ENCODE measurements at places on chromosomes 7 and 10. TPM values are rescaled to one million over a fixed set of nuclear protein-coding genes. Genes with fewer than 3 reads are reported as not detected.

Gene GJD4
- not detected for total RNA-seq

Gene C10orf67
- total RNA-seq: 0.06 TPM

Gene GPRIN2
- total RNA-seq: 24.9 TPM

Gene DLX6
- total RNA-seq: not detected

Gene OSBPL3
- total RNA-seq: 14.2 TPM

Gene TMEM270
- total RNA-seq: 0.23 TPM

Gene DPP6
- total RNA-seq: not detected

Gene RPEL1
- not detected for total RNA-seq

Gene CFAP58
- 0.07 TPM for total RNA-seq

Gene SPDYE3
- total RNA-seq: not detected

Gene SCART1
- 0.19 TPM for total RNA-seq

Gene ESYT2
- 66.7 TPM for total RNA-seq

Gene POU6F2
- not detected for total RNA-seq

Gene KLHDC10
- total RNA-seq: 17.8 TPM

Gene CCNJ
- 7.2 TPM for total RNA-seq

Gene CREB5
- 4.8 TPM for total RNA-seq

Gene IGFBP1
- 29.5 TPM for total RNA-seq

Gene GIMAP8
- total RNA-seq: not detected

Gene PTN
- total RNA-seq: not detected

Gene ACTL6B
- total RNA-seq: not detected

Gene ZKSCAN5
- 9.7 TPM for total RNA-seq

Gene ADGRA1
- 0.03 TPM for total RNA-seq

Gene RPP30
- total RNA-seq: 56.2 TPM

Gene COL1A2
- total RNA-seq: 0.16 TPM

Gene ATG9B
- 0.14 TPM for total RNA-seq

Gene LRRD1
- total RNA-seq: not detected

Gene C10orf53
- not detected for total RNA-seq

Gene HACD1
- 63.4 TPM for total RNA-seq

Gene KIAA1217
- 3.1 TPM for total RNA-seq

Gene LRRC18
- total RNA-seq: not detected

Gene LLCFC1
- total RNA-seq: not detected

Gene SGCE
- 58.1 TPM for total RNA-seq

Gene FGL2
- not detected for total RNA-seq

Gene FBH1
- total RNA-seq: 40.6 TPM

Gene IL2RA
- not detected for total RNA-seq

Gene NODAL
- total RNA-seq: not detected

Gene WNT8B
- 0.07 TPM for total RNA-seq

Gene PAX2
- total RNA-seq: 0.17 TPM

Gene SPDYE1
- total RNA-seq: not detected

Gene ZNF438
- total RNA-seq: 2.0 TPM

Gene GNA12
- total RNA-seq: 37.4 TPM

Gene NEUROG3
- not detected for total RNA-seq

Gene GPC2
- total RNA-seq: 1.0 TPM

Gene EPHA1
- not detected for total RNA-seq

Gene PBLD
- total RNA-seq: 3.1 TPM

Gene SLC26A3
- not detected for total RNA-seq

Gene PLEKHS1
- total RNA-seq: not detected

Gene PLXDC2
- total RNA-seq: 0.06 TPM

Gene RASA4B
- 1.8 TPM for total RNA-seq

Gene FLNC
- 4.9 TPM for total RNA-seq

Gene MACC1
- total RNA-seq: not detected

Gene SFXN4
- 46.0 TPM for total RNA-seq

Gene PNLIP
- not detected for total RNA-seq

Gene DKK1
- total RNA-seq: 343 TPM
